ENCODE measurements at places on chromosomes 4 and X.

- DNase-seq = no peak
Measured at GRCh38 chrX:154735695-154736393, 15.0 kb downstream of the GAB3 start.

DNA sequence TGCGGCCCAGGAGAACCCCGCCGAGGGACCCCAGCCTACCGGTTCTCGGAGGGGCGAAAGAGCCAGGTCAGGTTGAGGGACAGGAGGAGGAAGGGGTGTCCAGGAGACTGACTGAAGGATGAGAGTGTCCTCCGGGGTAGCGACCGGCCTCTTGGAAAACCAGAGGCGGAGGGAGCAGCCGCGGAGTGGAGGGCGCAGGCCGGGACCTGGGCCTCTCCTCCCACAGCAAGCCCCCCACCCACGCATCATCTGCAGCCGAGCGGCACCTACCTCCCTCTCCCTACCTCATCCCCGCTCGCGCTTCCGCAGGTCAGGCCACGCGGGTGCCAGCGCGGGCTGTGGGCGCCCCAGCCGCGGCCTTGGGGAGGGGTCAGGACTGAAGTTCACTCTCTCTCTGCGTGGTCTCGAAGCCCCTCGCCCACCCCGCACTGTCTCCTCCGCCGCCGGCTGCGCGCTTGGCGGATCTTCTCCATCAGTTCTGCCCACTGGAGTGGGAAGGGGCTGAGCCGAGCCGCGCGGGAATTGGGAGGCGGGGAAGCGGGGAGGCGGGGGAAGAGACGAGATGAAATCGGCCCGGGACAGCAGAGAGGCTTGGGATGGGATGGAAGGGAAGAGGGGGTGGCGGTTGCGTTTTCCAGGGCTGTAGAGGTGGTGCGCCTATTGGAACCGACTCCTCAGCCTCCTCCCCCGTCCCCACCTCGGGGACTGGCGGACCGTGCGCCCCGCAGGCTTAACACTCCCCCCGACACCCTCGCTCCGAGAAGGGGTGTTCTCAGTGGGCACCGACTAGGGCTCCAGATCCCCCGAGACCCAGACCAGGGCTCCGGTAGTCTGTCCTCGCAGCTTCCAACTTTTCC lies 1.8 kb downstream of the NLGN4X start:
- no peak for DNase-seq

- DNase-seq = no peak
Measured at GRCh38 chr4:123666486-123666885, 269.9 kb downstream of the SPRY1 start.

- no peak for DNase-seq
Measured at GRCh38 chr4:36386691-36387090, 105.3 kb downstream of the DTHD1 start.

DNA sequence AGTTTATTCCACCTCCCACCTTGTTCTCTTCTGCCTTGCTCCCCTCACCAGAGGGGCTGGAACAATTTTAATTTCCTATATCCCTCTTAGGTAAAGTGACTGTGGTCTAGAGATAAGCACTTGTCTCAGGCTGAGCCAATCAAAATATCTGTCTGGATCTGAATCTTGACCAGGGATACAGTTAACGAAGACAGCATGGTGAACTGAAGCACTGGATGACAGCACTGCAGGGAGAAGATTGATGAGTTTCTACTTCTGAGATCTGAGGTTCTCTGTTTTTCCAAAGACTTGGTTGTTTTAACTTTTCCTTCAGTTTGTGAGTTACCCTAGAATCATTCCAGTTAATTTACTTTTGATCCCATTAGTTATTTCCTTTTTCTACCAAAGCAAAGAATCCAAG lies 13.2 kb downstream of the GNPDA2 start:
- no peak for DNase-seq

- peak; percentile 83 for DNase-seq
Measured at GRCh38 chr4:52837716-52838558, 24.2 kb upstream of the RASL11B start.

- DNase-seq = no peak
Measured at GRCh38 chrX:3393178-3393577, 46.7 kb upstream of the MXRA5 start.

GRCh38 chrX:41001327-41001726 lies 83.9 kb upstream of the USP9X start:
- DNase-seq = no peak
